ENCODE measurements at places on chromosomes 5 and 9. TPM values are rescaled to one million over a fixed set of nuclear protein-coding genes. Genes with fewer than 3 reads are reported as not detected.

Gene HTR4
- total RNA-seq = not detected

Gene CARTPT
- total RNA-seq = not detected

Gene C5orf34
- total RNA-seq = 9.8 TPM

Gene GNG10
- 27.1 TPM for total RNA-seq

Gene REEP2
- total RNA-seq = 2.5 TPM

Gene S100Z
- 0.11 TPM for total RNA-seq

Gene PCSK1
- total RNA-seq = not detected

DNA sequence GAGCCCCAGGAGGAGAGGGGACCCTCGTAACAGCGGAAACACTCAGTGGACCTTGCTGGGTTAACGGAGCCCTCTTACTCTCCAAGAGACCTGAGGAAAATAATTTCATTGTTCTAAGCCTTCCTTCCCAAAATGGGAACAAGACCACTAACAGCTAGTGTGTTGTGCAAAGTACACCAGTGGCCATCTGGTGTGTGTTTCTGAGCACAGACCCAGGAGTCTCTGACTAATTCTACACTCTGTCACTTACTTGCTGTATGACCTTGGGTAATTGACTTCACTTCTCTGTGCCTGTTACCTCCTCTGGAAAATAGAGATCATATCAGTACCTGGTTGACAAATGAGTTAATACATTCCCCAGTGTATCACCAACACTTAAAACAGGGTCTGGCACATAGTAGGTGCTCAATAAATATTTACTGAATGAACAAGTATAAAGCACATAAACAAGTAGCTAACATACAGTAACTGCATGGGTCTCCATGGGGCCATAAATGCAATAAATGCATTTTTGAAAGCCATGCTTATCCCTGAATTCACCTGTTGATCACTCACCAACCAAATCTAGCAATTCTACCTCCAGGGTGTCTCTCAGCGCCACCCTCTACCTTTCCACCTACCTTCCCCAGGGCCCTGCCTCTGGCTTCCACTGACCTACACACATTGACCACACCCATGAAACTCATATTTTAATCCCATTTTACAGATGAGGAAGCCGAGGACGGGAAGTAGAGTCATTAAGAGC lies 44.7 kb upstream of the AKNA start:
- no peak overlapping the region for H3K4me3 ChIP-seq
- no peaks in the 10 kb centered on the region for H3K27me3 ChIP-seq
- no peak for DNase-seq

DNA sequence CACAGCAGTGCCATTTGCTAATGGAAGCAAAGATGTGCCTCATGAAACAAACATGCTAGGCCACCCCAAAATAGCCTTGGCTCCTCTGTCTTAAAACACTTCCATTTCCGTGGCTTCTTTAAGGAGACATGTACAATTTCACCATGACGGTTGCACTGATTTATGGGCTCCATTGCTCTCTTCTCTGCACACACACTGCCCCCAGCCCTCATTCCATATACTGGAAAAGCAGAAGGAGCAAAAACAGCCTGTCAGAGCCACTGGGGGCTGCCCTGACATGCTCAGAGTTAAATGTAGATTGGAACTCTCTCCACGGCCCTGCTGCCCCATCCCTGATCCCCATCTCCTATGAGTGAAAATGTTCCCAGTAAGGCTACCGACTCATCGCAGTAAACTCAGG lies 114.8 kb downstream of the ROR2 start:
- H3K27me3 ChIP-seq = no peaks in the 10 kb centered on the region
- H3K4me1 ChIP-seq = peaks cover 15% of the 10 kb centered on the region
- no peak for DNase-seq
- no peak overlapping the region for H3K27ac ChIP-seq

DNA sequence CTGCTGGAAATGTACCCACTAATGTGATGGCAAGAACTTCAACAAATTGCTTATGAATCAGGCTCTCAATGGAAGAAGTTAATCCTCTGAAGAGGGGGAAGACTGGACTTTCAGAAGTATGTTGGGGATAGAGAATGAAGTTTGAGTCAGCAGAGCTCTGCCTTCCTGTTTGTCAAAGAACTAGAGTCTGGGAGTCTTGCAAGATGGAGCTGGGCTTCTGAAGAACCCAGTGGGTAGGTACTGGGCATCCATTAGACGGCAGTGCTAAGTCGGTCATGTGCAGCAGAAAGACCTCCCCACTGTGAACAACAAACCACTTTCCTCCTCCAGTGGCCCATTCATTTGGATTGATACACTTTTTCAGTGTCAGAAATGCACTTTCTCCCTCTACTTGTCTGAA lies 34.6 kb downstream of the OTULIN start:
- H3K36me3 ChIP-seq = peaks cover 30% of the 10 kb centered on the region
- no peak for DNase-seq
- H3K27ac ChIP-seq = no peak overlapping the region
- no peaks in the 10 kb centered on the region for H3K27me3 ChIP-seq
- no peak overlapping the region for H3K4me3 ChIP-seq
- H3K4me1 ChIP-seq = no peaks in the 10 kb centered on the region

DNA sequence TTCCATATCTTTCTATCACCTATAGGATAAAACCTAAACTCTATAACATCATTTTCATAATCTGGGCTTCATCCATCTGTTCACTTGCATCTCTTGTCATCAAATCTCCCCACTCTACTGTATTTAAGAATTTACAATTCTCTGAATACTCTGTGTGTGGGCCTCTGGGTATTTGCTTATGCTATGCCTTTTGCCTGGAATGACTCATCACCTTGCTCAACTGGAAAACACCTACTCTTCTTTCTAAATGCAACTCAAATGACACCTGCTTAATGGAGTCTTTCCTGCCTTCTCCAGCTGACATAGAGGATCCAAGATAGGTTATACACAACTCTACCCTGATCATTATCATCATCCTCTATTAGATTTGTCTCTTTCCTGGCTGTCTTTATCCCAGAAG lies 421.7 kb downstream of the SPATA31D1 start:
- peak; percentile 58 for DNase-seq
- H3K27me3 ChIP-seq = no peaks in the 10 kb centered on the region
- H3K4me1 ChIP-seq = peaks cover 12% of the 10 kb centered on the region

GRCh38 chr5:59583151-59583809 lies 310.2 kb downstream of the PDE4D start:
- peaks cover 15% of the 10 kb centered on the region for H3K4me1 ChIP-seq
- no peak overlapping the region for H3K4me3 ChIP-seq
- H3K36me3 ChIP-seq = no peaks in the 10 kb centered on the region
- no peak for DNase-seq

DNA sequence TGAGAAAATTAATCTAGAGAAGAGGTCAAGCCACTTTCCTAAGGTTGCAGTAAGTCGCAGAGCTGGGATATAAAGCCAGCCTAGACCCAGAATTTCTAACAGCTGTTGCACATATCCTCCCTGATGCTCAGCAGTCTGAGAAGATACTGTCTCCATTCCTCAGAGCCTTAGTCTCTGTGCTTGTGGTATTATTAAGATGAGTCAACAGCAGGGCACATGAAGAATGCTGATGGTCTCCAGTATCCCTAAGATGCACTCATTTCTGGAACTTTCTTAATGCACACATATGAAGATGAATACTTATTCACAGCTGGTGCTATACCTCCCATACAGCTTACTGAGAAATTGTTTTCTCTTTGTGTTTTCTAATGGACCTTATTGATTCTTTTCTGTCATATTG lies 32.5 kb downstream of the SGCD start:
- DNase-seq = no peak
- no peak overlapping the region for H3K27ac ChIP-seq
- H3K4me1 ChIP-seq = no peaks in the 10 kb centered on the region
- no peaks in the 10 kb centered on the region for H3K27me3 ChIP-seq
- no peaks in the 10 kb centered on the region for H3K36me3 ChIP-seq
- H3K4me3 ChIP-seq = no peak overlapping the region

- no peaks in the 10 kb centered on the region for H3K36me3 ChIP-seq
- H3K4me1 ChIP-seq = no peaks in the 10 kb centered on the region
- no peak overlapping the region for H3K27ac ChIP-seq
- H3K27me3 ChIP-seq = no peaks in the 10 kb centered on the region
- no peak for DNase-seq
- H3K4me3 ChIP-seq = no peak overlapping the region
Measured at GRCh38 chr9:87075537-87075936, 128.2 kb upstream of the GAS1 start.

DNA sequence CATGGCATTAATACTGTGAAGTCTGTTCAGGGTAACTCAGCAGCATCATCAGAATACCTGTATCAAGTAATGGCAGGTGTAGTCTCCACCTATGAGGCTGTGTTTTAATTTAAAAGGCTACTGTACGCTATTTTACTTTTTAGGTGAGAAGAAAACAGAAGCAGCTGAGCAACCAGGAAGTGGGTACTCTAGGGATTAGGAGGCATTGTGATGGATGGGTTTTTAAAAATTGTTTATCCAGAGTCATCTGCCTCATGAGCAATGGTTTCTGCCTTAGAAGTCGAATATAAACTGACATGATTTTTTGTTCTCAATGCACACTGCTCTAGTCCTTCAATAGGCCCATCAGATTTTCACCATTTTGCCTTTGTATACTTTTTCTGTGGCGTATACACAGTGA lies 42.6 kb downstream of the PSIP1 start:
- H3K27ac ChIP-seq = no peak overlapping the region
- peaks cover 38% of the 10 kb centered on the region for H3K36me3 ChIP-seq
- no peak for DNase-seq
- no peaks in the 10 kb centered on the region for H3K27me3 ChIP-seq
- H3K4me1 ChIP-seq = no peaks in the 10 kb centered on the region
- no peak overlapping the region for H3K4me3 ChIP-seq

- no peaks in the 10 kb centered on the region for H3K36me3 ChIP-seq
- H3K4me1 ChIP-seq = no peaks in the 10 kb centered on the region
- no peak for DNase-seq
- H3K4me3 ChIP-seq = no peak overlapping the region
- H3K27ac ChIP-seq = no peak overlapping the region
Measured at GRCh38 chr9:97459326-97459725, 42.1 kb upstream of the TMOD1 start.

DNA sequence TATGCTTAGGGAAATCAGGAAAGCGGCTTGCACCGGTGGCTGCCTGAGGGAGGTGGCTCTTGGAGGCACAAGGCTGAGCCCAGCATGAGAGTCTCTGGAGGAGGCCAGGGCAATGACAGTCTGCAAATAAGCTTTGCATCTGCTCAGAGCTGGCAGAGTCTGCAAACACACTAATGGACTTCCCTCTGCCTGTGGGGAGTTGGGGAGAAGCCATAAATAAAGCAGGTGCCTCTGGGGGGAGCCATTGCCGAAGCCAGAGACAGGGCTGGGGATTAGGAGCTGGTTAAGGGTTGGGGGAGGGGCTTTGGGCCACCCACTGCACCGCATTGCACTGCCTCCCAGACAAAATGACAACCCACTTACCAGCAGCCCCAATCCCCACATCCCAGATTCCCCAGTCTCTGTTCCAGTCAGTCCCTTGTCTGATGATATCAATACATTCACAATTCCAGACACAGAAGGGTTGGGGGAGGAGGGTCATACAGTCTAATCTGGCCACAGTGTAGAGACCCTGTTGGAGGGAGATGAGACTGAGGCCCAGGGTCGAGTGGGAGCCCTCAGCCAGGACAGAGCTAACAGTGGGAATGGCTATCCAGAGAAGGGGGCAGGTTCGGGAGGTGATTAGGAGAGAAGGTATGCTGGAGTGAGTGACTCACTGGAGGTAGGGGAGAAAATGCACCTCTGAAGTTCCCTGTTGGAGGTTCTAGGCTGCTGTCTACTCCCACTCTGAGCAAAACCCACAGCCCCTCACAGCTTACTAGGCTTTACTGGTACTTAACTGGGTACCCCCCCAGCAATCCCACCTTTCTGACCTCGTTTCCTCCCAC lies 53.7 kb downstream of the PAX5 start:
- H3K36me3 ChIP-seq = no peaks in the 10 kb centered on the region
- no peak overlapping the region for H3K27ac ChIP-seq
- peaks cover 22% of the 10 kb centered on the region for H3K4me1 ChIP-seq
- H3K27me3 ChIP-seq = no peaks in the 10 kb centered on the region

GRCh38 chr9:7229571-7229970 lies 471.8 kb downstream of the KDM4C start:
- DNase-seq = no peak
- no peaks in the 10 kb centered on the region for H3K36me3 ChIP-seq
- no peaks in the 10 kb centered on the region for H3K27me3 ChIP-seq
- no peaks in the 10 kb centered on the region for H3K4me1 ChIP-seq
- no peak overlapping the region for H3K27ac ChIP-seq

DNA sequence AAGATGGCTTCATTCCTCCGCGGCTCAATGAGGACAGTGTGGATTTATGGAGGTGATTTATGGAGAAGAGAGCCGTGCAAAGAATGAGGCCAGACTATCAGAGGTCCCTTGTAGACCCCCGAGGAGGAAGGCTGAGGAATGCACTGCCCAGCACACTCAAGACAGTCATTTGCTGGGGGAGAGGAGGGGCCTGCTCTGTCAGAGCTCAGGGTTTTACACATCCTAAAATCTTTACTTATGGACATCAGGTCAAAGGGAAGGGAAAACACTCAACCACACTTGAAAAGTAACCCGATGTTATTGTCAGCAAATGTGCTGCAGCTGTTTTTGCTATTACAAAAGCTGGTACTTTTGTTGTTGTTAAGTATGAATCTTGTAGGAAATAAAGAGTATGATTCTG lies 289.5 kb downstream of the SLIT3 start:
- DNase-seq = no peak
- peaks cover 7% of the 10 kb centered on the region for H3K27me3 ChIP-seq
- H3K27ac ChIP-seq = no peak overlapping the region
- no peaks in the 10 kb centered on the region for H3K36me3 ChIP-seq
- H3K4me1 ChIP-seq = peaks cover 43% of the 10 kb centered on the region
- no peak overlapping the region for H3K4me3 ChIP-seq

DNA sequence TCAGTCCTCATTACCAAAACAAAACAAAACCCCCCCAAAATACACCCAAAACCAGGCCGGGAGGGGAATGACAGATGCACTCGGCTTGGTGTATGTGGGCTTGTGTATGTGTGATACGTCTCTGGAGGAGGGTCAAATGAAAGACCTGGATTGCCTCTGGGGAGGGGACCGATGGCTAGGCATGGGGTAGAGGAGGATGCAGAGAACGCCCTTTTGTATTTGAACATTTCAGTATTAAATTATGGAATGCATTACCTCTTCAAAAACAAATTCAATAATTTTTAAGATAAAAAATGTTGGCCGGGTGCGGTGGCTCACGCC lies 61.4 kb downstream of the LMX1B start:
- H3K27me3 ChIP-seq = no peaks in the 10 kb centered on the region
- no peak overlapping the region for H3K4me3 ChIP-seq
- H3K36me3 ChIP-seq = no peaks in the 10 kb centered on the region
- no peak for DNase-seq

DNA sequence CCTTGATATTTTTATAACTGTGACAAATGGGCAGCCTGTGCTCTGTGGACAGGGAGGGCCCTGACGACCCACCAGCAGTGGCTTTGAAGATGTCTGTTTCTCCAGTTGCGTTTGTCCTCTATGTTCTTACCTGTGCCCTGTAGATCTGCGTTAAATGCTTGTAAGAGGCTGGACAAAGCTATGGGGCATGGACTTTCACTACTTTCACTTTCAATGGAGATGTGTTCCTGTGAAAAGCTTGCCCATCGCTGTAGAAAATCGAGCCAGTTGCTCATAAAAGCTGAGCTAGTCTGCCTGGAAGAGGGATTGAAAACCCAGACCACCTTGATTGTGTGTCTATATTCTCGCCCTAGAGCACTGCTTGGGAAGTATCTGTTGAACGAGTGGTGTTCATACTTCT lies 74.1 kb downstream of the PSAT1 start:
- H3K4me1 ChIP-seq = no peaks in the 10 kb centered on the region
- no peaks in the 10 kb centered on the region for H3K36me3 ChIP-seq
- peak; percentile 23 for DNase-seq
- no peaks in the 10 kb centered on the region for H3K27me3 ChIP-seq

- H3K4me3 ChIP-seq = peak overlapping the region; percentile 84
- DNase-seq = peak; percentile 40
- H3K27me3 ChIP-seq = no peaks in the 10 kb centered on the region
- no peak overlapping the region for H3K27ac ChIP-seq
- H3K36me3 ChIP-seq = no peaks in the 10 kb centered on the region
Measured at GRCh38 chr5:473551-474192, 30.7 kb downstream of the EXOC3 start.

All from PC-3 (cell line).